ENCODE measurements at places on chromosomes 3 and 15.

- DNase-seq = no peak
Measured at GRCh38 chr15:90838544-90838943, 29.8 kb upstream of the FURIN start.

DNA sequence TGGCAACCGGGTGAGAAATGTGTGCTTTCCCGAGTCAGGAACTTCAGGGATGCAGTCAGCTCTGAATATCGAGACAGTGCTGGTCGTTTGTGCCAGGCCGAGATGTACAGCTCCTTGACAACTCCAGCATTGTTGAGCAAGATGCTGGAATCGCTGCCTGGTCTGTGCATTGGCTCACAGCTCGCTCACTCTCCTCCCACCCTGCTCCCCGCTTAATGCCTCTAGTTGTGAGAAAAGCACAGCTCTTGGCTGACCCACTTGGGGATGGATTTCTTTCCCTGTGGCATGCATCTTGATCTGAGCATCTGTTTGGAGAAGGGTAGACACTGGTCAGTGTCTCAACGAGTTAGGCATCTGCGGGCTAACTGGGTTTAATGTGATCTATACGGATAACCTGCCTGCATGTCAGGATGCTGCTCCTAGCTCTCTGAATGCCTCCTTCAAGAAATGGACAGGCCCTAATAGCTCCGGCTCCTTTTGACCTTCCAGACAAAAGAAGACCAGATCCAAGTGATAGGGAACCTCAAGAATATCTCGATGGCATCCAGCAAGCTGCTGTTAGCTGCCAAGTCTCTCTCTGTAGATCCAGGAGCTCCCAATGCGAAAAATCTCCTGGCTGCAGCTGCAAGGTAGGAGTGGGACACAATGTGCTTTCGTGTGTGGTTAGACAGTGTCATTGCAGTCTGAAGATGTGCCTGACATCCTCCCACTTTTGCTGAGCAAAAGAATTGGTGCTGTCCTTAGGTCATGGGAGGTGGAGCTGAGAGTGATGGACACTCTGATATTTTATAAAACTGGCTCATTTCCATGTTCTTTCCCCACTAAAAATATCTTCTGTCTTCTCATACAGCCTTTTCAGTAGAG, 302.2 kb upstream of the TPM1 start:
- DNase-seq = no peak

DNA sequence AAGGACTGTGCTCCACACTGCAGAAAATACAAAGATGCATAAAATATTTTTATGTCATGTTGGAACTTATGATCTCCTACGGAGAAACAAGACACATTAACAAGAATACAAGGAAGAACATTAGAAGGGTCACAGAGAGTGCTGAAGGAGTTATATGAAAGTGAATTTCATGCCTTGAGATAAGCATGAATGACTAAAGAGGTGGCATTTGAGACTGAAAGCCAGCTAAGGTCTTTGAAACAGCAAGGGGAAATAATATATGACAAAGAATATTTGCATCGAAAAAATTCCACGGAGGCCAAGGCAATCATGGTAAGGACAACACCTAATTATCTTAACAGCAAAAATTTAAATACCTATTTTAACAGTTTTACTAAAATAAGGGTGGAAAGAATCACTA, 12.5 kb downstream of the GSK3B start:
- DNase-seq = no peak

GRCh38 chr3:193403307-193403706, 24.8 kb upstream of the ATP13A5 start:
- DNase-seq = no peak

- DNase-seq = no peak
Measured at GRCh38 chr15:56894601-56895000, 23.8 kb upstream of the TCF12 start.

DNA sequence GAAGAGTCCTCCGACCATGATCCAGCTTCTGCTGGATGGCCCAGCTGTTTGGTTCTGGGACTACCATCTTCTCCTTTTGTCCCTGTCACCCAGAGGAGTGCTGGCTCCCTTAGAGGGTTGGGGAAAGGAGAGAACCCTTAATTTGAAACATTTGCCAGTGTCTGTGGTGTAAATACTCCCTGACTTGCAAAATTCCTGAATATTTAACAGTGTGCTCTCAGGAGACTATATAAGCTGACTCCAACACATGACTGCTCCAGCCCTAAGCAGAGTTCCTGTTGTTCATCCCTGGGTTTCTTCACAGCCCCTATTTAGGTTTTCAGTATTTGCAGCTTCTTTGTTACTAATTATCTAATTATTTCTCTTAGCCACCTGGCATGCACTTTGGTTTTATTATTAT, 133.1 kb downstream of the CPNE4 start:
- no peak for DNase-seq

DNA sequence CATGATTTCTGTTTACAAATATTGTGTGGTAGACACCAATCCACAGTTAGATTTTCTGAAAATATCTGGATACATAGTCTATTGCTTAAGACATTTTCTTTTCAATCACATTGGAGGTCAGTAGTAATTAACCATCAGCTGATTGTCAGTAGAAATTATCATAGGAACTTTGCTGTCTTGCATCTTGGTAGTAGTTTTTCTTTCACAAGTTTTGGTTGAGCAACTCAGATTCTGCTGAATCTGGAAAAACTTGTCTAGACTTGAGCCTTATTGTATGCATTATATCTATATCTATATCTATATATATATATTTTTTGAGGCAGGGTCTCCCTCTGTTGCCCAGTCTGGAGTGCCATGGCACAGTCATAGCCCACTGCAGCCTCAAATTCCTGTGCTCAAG, 4.0 kb downstream of the RAB11A start:
- no peak for DNase-seq
